ENCODE measurements at places on chromosomes 2 and 18. TPM values are rescaled to one million over a fixed set of nuclear protein-coding genes. Genes with fewer than 3 reads are reported as not detected.
A peak's percentile ranks its signal among the peaks of the same experiment; 100 is the strongest.

GRCh38 chr2:239602290-239603282 lies 201.8 kb upstream of the HDAC4 start:
- no peak for DNase-seq
- H3K27ac ChIP-seq = no peak overlapping the region
- H3K4me1 ChIP-seq = no peaks in the 10 kb centered on the region
- no peak overlapping the region for H3K4me3 ChIP-seq
- H3K36me3 ChIP-seq = no peaks in the 10 kb centered on the region
- H3K27me3 ChIP-seq = no peaks in the 10 kb centered on the region

GRCh38 chr2:219995991-219996765 lies 368.7 kb downstream of the SLC4A3 start:
- no peak for DNase-seq
- H3K27ac ChIP-seq = no peak overlapping the region
- H3K4me3 ChIP-seq = no peak overlapping the region
- no peaks in the 10 kb centered on the region for H3K27me3 ChIP-seq
- peaks cover 6% of the 10 kb centered on the region for H3K4me1 ChIP-seq

The CRYGC gene
- total RNA-seq = not detected

DNA sequence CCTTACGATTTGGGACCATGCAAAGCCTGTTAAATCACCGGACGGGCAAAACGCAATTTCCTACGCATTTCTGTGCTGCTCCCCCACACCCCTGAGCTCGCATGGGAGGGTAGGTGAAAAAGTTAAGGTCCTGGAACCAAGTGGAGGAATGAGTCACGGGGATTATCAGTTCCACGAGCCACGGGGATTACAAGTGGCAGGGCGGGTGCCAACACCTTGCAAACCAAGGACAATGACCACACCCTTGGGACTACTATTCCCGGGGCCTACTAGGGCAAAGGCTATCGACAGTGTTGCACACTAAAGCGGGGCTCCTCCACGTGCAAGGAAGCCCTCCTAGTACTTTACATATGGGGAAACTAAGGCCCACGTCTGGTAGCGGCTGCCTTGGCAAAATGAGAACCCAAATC lies 447 bp downstream of the RETSAT start:
- no peaks in the 10 kb centered on the region for H3K27me3 ChIP-seq
- H3K4me3 ChIP-seq = peak overlapping the region; percentile 69
- H3K27ac ChIP-seq = peak overlapping the region; percentile 85
- no peaks in the 10 kb centered on the region for H3K4me1 ChIP-seq

GRCh38 chr2:33526132-33526531 lies 49.7 kb downstream of the RASGRP3 start:
- peaks cover 18% of the 10 kb centered on the region for H3K4me1 ChIP-seq
- H3K36me3 ChIP-seq = peaks cover 6% of the 10 kb centered on the region
- DNase-seq = no peak
- H3K27ac ChIP-seq = no peak overlapping the region
- no peak overlapping the region for H3K4me3 ChIP-seq
- no peaks in the 10 kb centered on the region for H3K27me3 ChIP-seq

The VWC2L gene
- not detected for total RNA-seq

- H3K36me3 ChIP-seq = no peaks in the 10 kb centered on the region
- no peaks in the 10 kb centered on the region for H3K4me1 ChIP-seq
- no peaks in the 10 kb centered on the region for H3K27me3 ChIP-seq
- DNase-seq = peak; percentile 18
- no peak overlapping the region for H3K27ac ChIP-seq
- no peak overlapping the region for H3K4me3 ChIP-seq
Observed at GRCh38 chr2:242030858-242031257, 161.3 kb downstream of the RTP5 start.

DNA sequence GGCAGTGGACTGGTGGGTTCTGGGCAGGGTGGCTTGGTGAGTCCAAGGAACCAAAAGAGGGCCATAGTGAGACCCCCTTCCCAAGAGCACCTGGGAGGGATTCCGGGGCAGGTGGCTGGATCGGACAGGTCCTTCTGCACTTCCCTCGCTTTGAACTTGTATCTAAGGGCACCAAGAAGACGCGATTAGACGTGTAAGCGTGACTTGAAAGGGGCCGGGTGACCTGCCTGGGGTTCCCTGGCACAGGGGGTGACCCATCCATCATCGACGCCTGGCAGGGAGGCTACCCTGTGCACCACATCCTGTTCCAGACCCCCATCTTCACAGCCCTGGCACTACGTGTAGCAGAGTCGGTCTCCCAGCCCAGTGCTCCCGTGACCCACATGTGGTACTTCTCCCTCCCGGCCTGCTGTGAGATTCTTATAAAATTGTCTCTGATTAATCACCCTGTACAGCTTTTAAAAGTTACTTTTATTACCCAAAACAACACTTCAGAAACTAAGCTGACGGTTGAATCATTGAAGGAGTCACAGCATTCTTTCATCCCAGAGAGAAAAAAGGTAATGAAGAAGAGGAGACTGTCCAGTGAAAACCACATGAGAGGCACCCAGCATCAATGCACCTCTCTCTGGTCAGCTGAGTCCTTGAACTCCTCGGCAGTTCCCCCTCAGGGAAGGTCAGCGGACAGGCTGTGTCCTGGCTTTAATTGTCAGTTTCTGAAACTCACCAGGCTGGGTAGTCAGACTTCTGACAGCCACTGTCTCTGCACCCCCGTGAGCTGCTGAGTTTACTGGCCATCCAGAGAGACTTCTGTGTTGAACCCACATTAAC lies 13.0 kb downstream of the SH3BP4 start:
- DNase-seq = no peak
- H3K36me3 ChIP-seq = no peaks in the 10 kb centered on the region
- H3K27ac ChIP-seq = no peak overlapping the region
- no peaks in the 10 kb centered on the region for H3K27me3 ChIP-seq

DNA sequence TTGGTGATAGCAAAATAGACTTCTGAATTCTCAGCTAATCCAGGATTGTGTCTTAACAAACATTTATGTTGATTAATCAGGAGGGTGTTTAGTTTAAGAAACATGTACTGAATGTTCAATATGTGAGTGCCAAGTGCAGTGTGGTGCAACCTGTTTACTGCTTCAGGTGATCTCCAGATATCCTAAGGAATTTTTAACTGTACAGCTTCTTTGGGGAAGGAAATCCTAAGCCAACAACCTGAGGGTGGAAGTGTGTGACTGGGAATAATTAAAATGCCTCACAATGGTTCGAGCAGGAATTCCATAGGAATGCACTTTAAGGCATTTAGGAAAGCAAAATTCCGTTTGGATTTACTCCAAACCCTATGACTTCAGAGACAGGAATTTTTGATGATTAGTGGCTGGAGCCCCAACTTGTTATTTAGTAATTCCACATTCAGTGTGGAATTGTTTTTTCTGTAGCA lies 16.4 kb downstream of the CRIM1 start:
- H3K27ac ChIP-seq = no peak overlapping the region
- no peaks in the 10 kb centered on the region for H3K4me1 ChIP-seq
- no peak for DNase-seq
- H3K36me3 ChIP-seq = no peaks in the 10 kb centered on the region
- H3K4me3 ChIP-seq = no peak overlapping the region

The UGT1A10 gene
- total RNA-seq = not detected

The COLEC11 gene
- total RNA-seq = 27.8 TPM

The AKAIN1 gene
- not detected for total RNA-seq

The FTCDNL1 gene
- total RNA-seq = 2.8 TPM

The SYT4 gene
- total RNA-seq = 7.1 TPM

- H3K4me1 ChIP-seq = peaks cover 32% of the 10 kb centered on the region
- H3K36me3 ChIP-seq = no peaks in the 10 kb centered on the region
- no peaks in the 10 kb centered on the region for H3K27me3 ChIP-seq
- no peak overlapping the region for H3K27ac ChIP-seq
- no peak for DNase-seq
Observed at GRCh38 chr2:190858817-190859216, 21.8 kb upstream of the GLS start.

The TEX44 gene
- not detected for total RNA-seq

The SULT1C3 gene
- not detected for total RNA-seq

The NR4A2 gene
- total RNA-seq = 8.9 TPM

DNA sequence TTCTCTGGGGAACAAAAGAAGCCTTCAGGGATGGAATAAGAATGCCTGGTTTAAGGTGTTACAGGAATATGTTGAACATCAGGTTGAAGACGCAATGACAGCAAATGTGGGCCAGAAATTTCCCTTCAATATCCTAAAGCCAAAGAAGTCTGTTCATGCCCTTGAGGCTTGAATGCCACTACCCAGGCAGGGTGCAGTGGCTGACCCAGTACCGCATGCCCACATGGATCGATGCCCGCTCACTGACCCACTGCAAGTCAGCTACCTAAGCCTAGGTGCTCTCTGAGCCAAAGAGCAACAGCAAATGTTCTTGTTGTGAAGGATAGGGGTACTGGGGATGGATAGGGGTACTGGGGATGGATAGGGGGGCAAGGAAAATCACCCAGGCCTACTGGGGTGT lies 58.2 kb downstream of the GNAL start:
- no peaks in the 10 kb centered on the region for H3K4me1 ChIP-seq
- H3K27ac ChIP-seq = no peak overlapping the region
- H3K4me3 ChIP-seq = no peak overlapping the region
- no peak for DNase-seq

GRCh38 chr18:39773646-39774045 lies 2181.4 kb upstream of the PIK3C3 start:
- H3K27ac ChIP-seq = no peak overlapping the region
- no peak for DNase-seq
- no peak overlapping the region for H3K4me3 ChIP-seq
- H3K4me1 ChIP-seq = no peaks in the 10 kb centered on the region
- H3K36me3 ChIP-seq = no peaks in the 10 kb centered on the region

- no peaks in the 10 kb centered on the region for H3K4me1 ChIP-seq
- no peak overlapping the region for H3K4me3 ChIP-seq
- DNase-seq = no peak
- no peaks in the 10 kb centered on the region for H3K27me3 ChIP-seq
- no peak overlapping the region for H3K27ac ChIP-seq
Observed at GRCh38 chr2:223222397-223222796, 170.4 kb downstream of the KCNE4 start.

The SCN9A gene
- total RNA-seq = 1.1 TPM

DNA sequence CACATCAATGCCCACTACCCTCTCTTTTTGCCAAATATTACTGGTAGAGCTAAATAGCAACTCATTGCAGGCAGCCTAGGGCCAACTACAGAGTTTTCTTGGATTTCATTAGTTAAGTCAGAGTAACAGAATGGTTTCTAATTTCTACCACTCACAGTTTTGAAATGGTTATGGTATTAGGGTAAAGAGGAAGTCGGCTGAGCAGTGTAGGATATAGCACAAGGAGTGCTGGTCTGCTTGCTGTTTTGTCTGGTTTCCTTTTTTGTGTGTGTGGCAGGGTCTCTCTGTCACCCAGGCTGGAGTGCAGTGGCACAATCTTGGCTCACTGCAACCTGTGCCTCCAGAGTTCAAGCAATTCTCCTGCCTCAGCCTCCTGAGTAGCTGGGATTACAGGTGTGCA lies 289.2 kb upstream of the CCDC68 start:
- no peaks in the 10 kb centered on the region for H3K27me3 ChIP-seq
- H3K27ac ChIP-seq = no peak overlapping the region
- H3K4me1 ChIP-seq = no peaks in the 10 kb centered on the region
- DNase-seq = no peak

GRCh38 chr2:232839411-232840079 lies 30.5 kb upstream of the SNORC start:
- no peak for DNase-seq
- no peaks in the 10 kb centered on the region for H3K4me1 ChIP-seq

The PID1 gene
- total RNA-seq = 9.1 TPM

DNA sequence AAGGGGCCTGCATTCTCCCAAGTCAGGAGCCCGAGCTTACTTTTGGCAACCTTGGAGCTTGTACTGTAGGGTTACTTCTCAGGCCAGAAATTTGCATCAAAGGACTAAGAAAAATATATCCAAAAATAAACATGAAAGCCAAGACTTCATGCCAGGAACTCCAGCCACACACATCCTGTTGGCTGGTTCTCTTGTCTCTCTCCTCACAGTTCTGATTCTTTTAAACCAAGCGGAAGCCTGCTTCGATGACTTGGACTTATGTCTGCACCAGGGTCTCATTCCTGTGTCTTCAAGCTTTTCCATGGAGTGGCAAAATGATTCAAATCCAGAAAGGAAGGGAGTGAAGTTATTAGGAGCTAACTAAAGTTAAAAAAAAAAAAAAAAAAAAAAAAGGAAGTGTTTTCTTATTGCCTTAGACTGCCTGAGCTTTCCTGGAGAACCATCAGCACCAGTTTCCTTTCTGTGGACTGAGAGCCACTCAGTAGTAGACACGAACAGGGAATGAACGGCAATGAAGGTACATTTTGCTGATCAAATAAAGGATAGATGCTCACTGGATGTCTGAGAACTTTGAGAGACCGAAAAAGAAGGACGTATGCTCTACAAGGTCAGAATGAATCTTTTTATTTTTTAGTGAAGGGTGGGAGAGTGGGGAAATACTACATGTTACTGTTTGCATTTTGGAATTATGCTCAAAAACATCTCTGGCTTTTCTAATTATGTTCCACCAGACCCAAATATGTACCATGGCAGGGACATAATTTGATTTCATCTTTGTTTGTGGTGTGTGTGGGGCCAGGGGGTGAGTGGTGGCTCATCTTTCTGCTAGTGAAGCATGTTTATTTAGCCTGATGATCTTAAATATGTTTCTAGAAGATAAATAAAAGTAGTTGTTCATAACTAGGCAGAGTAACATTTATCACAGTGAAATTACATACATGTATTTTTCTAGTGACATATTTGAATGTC lies 86.0 kb downstream of the RAPGEF4 start:
- H3K4me3 ChIP-seq = peak overlapping the region; percentile 28
- no peaks in the 10 kb centered on the region for H3K36me3 ChIP-seq
- H3K27ac ChIP-seq = peak overlapping the region; percentile 51

- H3K4me1 ChIP-seq = no peaks in the 10 kb centered on the region
- H3K27ac ChIP-seq = no peak overlapping the region
- no peaks in the 10 kb centered on the region for H3K27me3 ChIP-seq
Observed at GRCh38 chr18:10284540-10285282, 169.7 kb upstream of the APCDD1 start.

- H3K27ac ChIP-seq = no peak overlapping the region
- no peak overlapping the region for H3K4me3 ChIP-seq
- no peaks in the 10 kb centered on the region for H3K27me3 ChIP-seq
- no peaks in the 10 kb centered on the region for H3K36me3 ChIP-seq
Observed at GRCh38 chr18:57981308-57982028, 62.6 kb upstream of the NEDD4L start.

The KCNG2 gene
- not detected for total RNA-seq

GRCh38 chr18:32308493-32309120 lies 118.8 kb downstream of the MEP1B start:
- H3K4me3 ChIP-seq = no peak overlapping the region
- H3K4me1 ChIP-seq = no peaks in the 10 kb centered on the region
- DNase-seq = no peak
- no peaks in the 10 kb centered on the region for H3K27me3 ChIP-seq
